Suppressor macrophage treated with lipopolysaccharide for 4 hours (primary cell): ENCODE measurements at places on chromosomes 5 and 9.

DNA sequence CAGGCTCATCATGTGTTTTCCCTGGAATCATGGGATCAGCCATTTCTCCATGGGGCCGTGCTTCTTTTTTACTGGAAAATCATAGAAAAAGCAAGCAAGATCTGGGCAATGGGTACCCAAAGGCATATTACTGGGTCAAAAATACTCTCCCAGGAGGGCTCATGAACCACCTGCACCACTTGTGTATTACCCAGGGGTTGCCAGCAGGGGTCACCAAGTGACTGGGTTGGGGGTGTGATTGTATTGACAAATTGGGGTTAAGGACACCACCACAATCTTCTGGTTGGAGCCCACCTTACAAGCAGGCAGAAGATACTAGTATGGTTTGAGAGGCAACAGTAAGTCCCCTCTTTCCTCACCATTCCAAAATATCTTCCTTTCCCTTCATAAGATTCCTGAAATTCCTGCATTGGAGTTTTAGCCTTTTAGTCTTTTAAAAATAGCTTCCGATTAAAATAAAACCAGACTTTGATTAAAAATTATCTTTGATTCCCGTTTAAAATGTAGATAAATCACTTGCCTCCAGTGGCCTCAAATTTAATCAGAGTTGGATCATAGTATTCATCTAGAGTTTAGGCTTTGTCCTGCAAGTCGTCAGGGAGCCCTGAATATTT lies 603.3 kb downstream of the KIF4B start:
- DNase-seq = peak; percentile 27

DNA sequence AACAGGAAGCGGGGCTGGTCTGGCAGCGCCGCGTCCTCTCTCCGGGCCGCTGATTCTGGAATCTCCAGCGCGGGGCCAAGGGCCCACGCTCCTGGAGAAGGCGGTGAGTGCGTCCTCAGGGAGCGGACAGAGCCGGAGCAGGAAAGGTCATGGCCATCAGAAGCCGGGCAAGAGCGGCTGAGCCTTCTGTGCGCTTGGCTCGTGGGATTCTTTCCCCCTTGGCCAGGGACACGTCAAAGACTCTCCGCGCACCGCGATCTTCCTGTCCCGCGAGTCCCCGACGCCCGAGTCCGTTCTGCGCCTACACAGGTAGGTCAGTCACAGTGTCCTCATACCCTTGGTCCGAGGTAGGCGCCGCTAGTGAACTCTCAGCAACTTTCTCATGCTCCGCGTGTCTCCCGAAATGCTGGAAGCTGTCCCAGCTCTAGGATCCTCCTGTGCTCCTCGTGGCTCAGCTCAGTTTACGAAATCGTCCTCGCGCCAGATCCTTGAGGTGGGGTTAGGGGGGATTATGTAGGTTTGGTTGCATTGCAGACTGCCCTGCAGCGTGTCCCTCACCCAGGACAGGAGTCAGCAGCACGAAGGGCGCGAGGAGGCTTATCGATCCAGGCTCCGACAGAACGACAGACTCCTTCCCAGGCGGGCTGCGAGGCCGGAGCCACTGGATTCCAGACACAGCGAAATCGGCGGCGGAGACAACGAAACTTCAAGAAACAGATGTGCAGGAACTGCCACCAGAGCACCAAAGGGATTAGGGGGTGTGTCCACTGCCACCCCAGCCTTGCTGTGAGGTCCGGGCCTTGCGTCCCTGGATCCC lies 8.7 kb downstream of the LHX6 start:
- DNase-seq = no peak

GRCh38 chr5:63687854-63688516 lies 274.3 kb downstream of the HTR1A start:
- DNase-seq = no peak

- DNase-seq = peak; percentile 0
Observed at GRCh38 chr5:55072666-55073065, 29.8 kb upstream of the GZMA start.
